EL (cell line): ENCODE measurements at places on chromosomes 3 and 15.

GRCh38 chr3:98897701-98898100 lies 3.8 kb downstream of the DCBLD2 start:
- no peak for DNase-seq

DNA sequence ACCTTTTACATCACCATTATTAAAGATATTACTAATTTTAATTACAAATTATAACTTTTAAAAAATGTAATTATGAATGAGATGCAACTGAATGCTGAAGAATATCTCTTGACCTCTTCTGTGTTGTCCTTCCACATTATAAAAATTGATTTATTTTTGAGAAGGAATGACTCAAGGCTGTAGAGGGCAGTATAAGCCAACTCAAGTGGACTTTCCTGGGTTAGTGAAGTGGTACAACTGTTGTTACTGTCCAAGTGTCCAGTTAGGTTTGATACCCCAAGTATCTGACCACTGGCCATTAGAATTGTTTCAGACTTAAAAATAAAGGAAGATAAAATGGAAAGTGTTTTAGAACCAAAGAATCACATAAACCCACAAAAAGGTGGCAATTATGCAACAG lies 51.9 kb downstream of the BBX start:
- peak; percentile 44 for DNase-seq

- no peak for DNase-seq
Measured at GRCh38 chr3:97860364-97860763, 38.6 kb downstream of the CRYBG3 start.

DNA sequence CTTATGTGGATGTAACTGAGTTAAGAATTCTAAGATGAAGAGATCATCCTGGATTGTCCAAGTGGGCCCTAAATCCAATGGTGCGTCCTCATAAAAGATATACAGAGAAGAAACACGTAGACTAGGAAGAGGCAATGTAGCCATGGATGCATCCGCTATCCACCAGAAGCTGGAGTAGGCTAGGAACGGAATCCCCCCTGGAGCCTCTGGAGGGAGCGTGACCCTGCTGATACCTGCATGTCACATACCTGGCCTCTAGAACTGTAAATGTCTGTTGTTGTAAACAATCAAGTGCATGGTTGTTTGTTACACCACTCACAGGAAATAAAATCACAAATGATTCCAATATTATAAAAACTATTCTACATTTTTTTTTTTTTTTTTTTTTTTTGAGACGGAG lies 254.5 kb upstream of the RORA start:
- no peak for DNase-seq

- DNase-seq: peak; percentile 61
Measured at GRCh38 chr3:107845380-107846278, 245.2 kb downstream of the CD47 start.

DNA sequence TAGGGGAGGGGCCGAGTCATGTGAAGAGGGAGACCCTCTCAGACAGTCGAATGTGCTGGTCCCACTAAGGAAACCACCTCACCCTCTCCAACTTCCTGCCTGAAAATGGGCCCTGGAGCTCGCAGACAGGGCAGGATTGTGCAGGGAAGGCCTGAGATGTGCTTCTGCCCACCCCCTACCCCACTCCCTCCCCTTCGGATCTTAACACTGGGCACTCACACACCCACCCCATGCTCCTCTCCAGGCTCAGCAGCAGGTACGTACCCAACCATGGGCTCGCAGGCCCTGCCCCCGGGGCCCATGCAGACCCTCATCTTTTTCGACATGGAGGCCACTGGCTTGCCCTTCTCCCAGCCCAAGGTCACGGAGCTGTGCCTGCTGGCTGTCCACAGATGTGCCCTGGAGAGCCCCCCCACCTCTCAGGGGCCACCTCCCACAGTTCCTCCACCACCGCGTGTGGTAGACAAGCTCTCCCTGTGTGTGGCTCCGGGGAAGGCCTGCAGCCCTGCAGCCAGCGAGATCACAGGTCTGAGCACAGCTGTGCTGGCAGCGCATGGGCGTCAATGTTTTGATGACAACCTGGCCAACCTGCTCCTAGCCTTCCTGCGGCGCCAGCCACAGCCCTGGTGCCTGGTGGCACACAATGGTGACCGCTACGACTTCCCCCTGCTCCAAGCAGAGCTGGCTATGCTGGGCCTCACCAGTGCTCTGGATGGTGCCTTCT lies 20.0 kb downstream of the ATRIP start:
- no peak for DNase-seq

DNA sequence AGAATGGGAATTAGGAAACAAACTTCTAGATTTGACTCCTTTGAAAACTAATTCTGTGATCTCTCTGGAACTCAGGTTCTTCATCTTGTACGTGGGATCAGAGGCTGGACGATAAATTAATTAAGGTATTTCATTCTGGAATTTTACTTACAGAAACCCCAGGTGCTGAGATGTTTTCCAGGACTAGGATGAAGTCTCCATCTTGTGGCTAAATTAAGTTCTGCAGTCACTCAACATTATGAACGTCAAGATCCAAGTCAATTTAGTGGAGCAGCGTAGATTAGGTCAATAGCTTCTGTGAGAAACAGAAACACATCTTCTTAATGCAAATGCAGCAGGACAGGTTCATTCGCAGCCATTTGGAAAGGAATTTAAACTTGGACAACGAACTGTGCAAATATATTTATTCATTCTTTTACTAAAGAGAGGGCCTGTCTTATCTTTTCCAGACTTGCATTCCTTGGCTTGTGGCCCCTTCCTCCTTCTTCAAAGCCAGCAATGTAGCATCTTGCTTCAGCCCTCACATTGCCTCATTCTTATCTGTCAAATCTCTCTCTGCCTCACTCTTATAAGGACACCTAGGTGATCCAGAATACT lies 26.7 kb upstream of the TMC3 start:
- DNase-seq: peak; percentile 43

DNA sequence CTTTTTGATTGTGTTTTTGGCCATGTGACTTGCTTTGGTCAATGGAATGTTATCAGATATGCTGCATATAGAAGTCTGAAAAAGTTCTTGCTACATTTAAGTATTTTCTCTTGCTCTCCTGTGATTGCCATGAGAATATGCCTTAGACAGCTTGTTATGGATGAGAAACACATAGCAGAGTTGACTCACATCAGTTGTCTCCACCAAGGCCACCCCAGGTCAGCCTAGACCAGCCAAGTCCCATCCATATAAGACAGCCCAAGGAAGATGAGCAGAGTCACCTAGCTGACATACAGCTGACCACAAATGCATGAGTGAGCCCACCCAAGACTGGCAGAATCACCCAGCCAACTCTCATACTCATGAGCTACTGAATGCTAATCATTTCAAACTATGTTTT lies 153.0 kb downstream of the THRB start:
- DNase-seq: peak; percentile 11

DNA sequence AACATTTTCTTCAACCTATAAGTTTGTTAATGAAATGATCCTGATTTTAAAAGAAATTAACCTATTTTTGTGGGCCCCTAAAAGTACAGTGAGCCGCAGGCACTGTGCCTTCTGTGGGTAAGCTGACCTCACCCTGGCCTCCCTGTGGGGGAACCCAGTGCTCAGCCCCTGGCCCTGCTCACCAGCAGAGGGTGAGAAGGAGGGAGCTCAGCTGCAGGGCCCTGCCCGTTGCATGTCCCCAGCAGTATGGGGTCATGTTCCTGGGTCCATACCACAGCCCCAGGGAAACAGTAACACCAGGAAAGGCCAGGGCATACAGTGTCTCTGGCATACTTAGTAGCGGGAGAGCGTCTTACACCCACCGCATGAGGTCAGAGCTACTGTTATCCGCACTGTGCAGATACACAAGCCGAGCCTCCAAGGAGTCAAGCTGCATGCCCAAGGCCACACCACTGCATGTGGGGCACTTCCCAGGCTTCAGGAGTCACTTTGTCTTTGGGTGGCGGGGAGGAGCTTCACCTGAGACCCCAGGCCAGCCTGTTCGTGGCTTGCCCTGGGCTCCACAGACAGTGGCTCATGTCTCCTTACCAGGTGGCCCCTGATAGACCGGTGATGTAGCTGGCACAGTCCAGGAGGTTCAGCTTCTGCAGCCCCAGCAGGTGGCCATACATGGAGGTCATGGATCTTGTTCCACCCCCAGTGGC lies 22.6 kb upstream of the EHD4 start:
- no peak for DNase-seq

DNA sequence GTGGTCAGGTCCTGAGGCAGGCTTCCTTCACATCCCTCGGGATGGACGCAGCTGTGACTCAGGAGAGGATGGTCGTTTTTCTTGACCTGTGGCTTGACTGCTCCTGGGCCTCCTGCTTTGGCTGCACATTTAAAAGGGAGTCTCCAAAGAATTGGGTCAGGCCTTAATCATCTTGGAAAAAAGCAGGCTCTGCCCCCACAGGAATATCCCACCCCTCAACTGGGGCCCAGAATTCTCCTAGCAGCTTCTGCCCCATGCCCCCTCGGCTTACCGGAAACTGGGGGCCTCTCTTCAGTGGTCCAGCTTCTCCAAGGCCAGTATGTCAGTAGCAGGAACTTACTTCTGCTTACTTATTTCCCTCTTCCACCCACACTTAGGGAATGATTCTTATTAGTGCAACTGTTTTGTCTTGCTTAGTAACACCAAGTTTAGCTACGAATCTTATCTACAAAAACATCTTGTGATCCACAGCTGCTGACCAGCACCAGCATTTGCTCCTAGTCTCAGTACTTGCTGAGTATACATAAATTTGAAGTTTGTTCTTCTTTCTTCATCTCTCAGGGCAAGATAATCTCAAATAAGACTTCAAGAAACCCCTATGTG lies 35.7 kb downstream of the ATG7 start:
- DNase-seq: no peak

- no peak for DNase-seq
Measured at GRCh38 chr3:14243782-14244181, 65.2 kb downstream of the LSM3 start.

- peak; percentile 12 for DNase-seq
Measured at GRCh38 chr15:51497806-51498205, 124.8 kb downstream of the DMXL2 start.

DNA sequence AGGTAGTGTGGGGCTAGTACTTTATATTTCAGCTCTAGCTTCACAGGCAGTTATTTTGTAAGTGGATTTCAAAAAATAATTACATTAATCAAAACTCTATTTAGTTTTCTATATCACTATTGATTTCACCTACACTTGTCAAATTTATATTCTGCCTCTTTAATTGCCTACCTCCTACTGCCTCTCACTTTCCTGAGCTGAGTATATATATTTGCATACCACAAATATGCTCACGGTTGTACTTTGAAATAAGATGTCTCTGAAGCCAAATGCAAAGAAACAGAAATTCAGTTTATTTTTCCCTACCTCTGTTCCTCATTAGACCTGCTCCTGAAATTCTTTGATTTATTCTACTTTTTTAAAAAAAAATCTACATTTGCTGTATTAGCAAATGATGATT lies 309.3 kb upstream of the TGFBR2 start:
- no peak for DNase-seq

- DNase-seq: peak; percentile 93
Measured at GRCh38 chr3:112605285-112605684, 35.7 kb downstream of the CCDC80 start.

DNA sequence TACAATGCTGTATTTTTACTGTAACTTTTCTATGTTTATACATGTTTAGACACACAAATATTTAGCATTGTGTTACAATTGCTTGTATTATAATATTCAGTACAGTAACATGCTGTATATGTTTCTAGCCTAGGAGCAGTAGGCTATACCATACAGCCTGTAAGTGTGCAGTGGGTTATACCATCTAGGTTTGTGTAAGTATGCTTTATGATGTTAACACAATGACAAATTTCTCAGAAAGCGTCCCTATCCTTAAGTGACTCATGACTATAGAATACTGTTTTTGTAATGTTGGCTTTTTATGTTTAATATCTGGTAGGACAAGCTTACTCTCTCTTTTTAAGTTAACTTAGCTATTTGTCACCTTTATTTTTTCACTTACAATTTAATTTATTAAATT lies 127.5 kb upstream of the THRB start:
- no peak for DNase-seq

DNA sequence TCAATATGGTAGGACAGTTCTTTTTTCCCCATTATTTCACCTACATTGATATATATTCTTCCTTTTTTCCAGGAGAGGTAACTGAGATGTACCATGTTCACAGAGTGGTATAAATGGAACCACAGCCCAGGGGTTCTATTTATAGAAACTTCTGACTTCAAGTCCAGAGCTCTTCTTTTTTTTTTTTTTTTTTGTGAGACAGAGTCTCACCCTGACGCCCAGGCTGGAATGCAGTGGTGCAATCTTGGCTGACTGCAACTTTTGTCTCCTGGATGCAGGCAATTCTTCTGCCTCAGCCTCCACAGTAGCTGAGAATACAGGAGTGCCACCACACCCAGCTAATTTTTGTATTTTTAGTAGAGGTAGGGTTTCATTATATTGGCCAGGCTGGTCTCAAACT lies 267.1 kb upstream of the TPRG1 start:
- DNase-seq: peak; percentile 58

- DNase-seq: no peak
Measured at GRCh38 chr3:184563561-184563925, 2.0 kb downstream of the EPHB3 start.

DNA sequence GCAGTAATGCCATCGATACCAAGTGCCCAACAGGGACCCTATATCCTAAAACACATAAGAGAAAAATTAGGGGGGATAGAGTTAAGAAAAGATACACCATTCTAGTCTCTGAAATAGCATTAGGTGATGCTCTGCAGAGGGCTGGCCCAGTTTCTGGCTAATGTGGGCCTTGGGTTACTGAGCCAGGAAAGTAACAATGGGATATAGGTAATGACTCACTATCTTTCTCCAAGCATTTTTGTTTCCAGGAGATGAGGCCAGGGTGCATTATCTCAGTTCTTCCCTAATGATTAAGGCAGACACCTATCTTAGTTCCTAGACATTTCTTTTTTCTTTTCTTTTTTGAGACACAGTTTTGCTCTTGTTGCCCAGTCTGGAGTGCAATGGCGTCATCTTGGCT lies 50.0 kb downstream of the PRKAR2A start:
- DNase-seq: no peak

GRCh38 chr3:49901366-49902339 lies 2.0 kb downstream of the MST1R start:
- DNase-seq: no peak

GRCh38 chr3:125694761-125695294 lies 99.5 kb upstream of the OSBPL11 start:
- no peak for DNase-seq
